ENCODE measurements at places on chromosomes 5 and 9.

GRCh38 chr5:154714266-154714986, 40.8 kb upstream of the LARP1 start:
- no peak for DNase-seq

DNA sequence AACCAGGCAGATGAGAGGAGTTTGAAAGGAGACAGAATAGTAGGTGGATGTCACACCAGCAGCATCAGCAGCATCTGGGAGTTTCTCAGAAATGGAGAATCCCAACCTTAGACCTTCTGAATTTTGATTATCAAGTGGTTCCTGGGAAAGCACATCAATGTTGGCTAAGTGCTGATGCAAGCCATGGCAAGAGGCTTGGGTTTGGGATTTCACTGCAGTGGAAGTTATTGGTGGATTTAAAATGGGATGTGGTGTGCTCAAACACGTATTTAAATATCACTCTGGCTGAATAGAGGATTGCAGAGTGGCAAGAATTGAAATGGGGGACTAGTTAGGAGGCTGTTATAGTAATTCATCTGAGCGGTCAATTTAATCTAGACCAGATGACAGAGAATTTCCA, 387.8 kb upstream of the WWC1 start:
- no peak for DNase-seq

- no peak for DNase-seq
These were observed 191.2 kb downstream of the PAX5 start for GRCh38 chr9:36842560-36843530.

GRCh38 chr9:130500340-130501180, 55.8 kb downstream of the ASS1 start:
- no peak for DNase-seq

DNA sequence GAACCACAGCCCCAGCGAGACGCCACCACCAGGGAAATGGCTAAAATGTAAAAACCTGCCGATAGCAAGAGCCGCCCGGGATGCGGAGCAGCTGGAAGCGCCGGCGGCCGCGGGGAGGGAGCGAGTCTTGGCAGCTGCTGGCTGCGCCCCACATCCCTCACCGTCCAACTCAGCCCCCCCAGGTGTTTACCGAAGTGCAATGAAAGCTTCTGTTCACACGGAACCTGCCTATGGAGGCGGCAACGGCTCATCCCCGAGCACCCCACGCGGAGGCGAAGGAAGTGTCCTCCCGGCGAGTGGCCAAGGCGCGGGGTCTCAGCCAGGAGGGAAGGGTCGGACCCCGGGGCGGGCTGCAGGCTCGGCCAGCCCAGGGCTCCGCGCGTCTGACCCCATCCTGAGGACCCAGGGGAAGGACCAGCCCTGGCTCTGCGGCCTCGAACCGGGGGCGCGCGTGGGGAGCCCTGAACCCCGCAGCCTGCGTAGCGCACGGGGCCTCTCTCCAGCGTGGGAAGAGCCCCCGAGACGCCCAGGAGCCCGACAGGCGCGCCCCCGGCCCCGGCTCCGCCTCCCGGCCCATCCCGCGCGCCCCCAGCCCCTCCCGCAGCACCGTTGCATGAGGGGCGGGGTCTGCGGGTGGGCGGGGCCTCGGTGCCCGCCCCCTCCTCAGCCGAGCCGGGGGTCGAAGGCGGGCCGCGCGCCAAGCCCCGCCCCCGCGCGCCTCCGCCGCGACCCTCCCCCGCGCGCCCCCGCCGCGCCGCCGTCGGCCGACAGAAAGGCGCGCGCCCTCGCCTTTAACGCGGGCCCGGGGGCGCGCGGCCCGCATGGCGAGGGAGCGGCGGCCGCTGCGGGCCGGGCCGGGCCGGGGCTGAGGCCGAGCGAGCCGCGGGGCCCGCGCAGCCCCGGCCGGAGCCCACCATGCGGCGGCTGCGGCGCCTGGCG, at the start of gene DIPK1B:
Gene DIPK1B, plus strand, starts transcription at position 822 of the 939 bp plus-strand sequence. Its CDS starts 94 bp downstream, at position 916.
- DNase-seq: no peak

GRCh38 chr5:166862581-166862980, 1428.9 kb upstream of the WWC1 start:
- DNase-seq: no peak

GRCh38 chr9:84266087-84266561, 74.4 kb downstream of the SLC28A3 start:
- DNase-seq: no peak

All from AG09309 (cell line).